ENCODE measurements at places on chromosomes 7 and 10. TPM values are rescaled to one million over a fixed set of nuclear protein-coding genes. Genes with fewer than 3 reads are reported as not detected.

Gene LMOD2
- not detected for total RNA-seq

Gene TUBB8
- not detected for total RNA-seq

Gene PAX4
- not detected for total RNA-seq

Gene NUTM2E
- under 0.01 TPM for total RNA-seq

Gene TFAM
- 19.5 TPM for total RNA-seq

Gene BICC1
- 64.7 TPM for total RNA-seq

Gene OR9A2
- total RNA-seq = not detected

Gene TMEM196
- not detected for total RNA-seq

Gene TRDMT1
- total RNA-seq = 5.8 TPM

Gene IDI2
- not detected for total RNA-seq

Gene KAZALD1
- 14.4 TPM for total RNA-seq

Gene CALN1
- not detected for total RNA-seq

Gene RELN
- 0.33 TPM for total RNA-seq

Gene WDFY4
- 0.66 TPM for total RNA-seq

Gene TBXAS1
- total RNA-seq = 2.1 TPM

Gene SYNPO2L
- total RNA-seq = under 0.01 TPM

Gene SPDYE2B
- not detected for total RNA-seq

Gene SPDYE16
- total RNA-seq = 0.17 TPM

Gene NEUROD6
- not detected for total RNA-seq

Gene FRMPD2
- total RNA-seq = not detected

Gene SPDYE6
- not detected for total RNA-seq

Gene OPN1SW
- not detected for total RNA-seq

Gene GALNT11
- 32.4 TPM for total RNA-seq

Gene PDCD4
- 61.4 TPM for total RNA-seq

Gene SFTPA1
- not detected for total RNA-seq

Gene BUD31
- total RNA-seq = 114 TPM

Gene ENKUR
- 0.17 TPM for total RNA-seq

Gene CLRN3
- total RNA-seq = not detected

Data from fibroblast of lung (primary cell).